Choroid plexus epithelial cell (primary cell): ENCODE measurements at places on chromosomes 4 and X.

DNA sequence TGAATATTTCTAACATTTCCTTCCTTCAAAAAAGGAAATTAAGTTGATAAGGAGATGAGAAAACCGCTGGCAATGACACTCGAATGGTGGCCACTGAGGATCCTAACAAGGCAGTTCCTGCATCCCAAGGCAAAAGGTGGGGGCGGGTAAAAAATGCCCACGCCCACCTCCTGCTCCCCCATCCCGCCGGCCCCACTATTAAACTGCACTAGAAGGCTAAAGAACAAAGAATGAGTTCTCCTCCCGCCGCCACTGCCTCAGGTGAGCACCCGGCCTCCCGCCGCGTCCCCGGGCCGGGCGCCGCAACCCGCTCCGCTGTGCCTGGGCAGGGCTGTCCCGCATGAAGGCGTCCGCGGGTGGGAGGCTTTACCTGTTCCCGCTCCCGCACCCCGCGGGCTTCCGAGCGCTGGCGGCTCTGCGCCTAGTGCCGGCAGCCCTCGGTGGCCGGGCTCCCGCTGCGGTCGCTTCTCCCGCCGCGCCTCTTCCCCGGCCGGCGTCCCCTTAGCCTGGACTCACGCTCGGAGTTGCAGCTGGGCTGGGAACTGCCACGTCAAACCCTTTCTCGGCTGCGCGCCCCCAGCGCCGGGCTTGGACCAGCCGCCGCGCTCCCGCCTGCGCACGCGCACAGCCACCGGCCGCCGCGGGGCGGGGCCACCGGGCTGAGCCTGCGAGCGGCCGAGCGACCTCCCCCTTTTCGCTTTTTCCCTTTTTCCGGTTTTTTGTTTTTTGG is at the start of gene SEC24D:
Gene SEC24D (minus strand): TSS at position 556 of the 730 bp plus-strand sequence. CDS start 2,430 bp downstream, outside the sequence.
- peak; percentile 89 for DNase-seq

- DNase-seq = peak; percentile 5
Observed at GRCh38 chr4:100555611-100556337, 38.0 kb upstream of the EMCN start.

GRCh38 chr4:87103086-87103485 is 117.3 kb downstream of the KLHL8 start:
- peak; percentile 38 for DNase-seq

GRCh38 chrX:39318506-39319343 is 517.5 kb downstream of the MID1IP1 start:
- no peak for DNase-seq

DNA sequence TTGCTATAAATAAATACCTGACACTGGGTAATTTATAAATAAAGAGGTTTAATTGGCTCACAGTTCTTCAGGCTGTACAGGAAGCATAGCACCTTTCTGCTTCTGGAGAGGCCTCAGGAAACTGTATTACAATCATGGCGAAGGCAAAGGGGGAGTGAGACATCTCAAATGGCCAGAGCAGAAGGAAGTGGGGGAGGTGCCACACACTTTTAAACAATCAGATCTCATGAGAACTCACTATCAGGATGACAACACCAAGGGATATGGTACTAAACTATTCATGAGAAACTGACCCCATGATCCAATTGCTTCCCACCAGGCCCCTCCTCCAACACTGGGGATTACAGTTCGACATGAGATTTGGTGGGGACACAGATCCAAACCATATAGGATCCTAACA is 11.7 kb upstream of the TCEAL9 start:
- DNase-seq = no peak

DNA sequence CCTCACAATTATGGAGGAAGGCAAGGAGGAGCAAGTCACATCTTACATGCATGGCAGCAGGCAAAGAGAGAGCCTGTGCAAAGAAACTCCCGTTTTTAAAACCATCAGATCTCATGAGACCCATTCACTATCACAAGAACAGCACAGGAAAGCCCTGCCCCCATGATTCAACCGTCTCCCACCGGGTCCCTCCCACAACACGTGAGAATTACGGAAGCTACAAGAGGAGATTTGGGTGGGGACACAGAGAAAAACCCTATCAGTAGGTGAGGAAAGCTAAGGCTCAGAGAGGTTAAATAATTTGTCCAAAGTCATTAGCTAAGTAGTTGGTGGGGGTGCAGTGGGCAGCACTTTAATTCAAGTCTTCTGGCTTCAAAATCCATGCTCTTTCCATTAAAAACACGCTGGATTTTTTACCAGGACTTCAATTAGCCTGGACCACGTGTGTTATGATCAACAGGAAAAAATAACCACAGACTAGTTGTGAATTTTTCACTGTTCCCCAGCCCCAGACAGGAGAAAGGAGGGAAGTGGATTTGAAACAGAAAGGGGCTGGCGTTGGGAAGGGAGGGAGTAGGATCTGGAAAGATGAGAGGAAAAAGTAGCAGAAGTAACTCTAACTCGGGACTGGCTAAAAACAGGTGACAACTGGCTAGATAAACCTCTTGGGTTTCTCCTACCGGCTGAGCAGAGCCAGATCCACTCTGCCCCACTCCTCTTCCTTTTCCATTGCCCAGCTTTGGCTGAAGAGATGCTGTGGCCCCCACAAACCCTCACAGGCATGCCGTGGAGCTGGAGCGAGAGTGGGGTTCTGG is 986 bp downstream of the MTMR8 start:
- no peak for DNase-seq

GRCh38 chrX:50827996-50828395 is 14.0 kb upstream of the SHROOM4 start:
- DNase-seq = no peak

- DNase-seq = peak; percentile 14
Observed at GRCh38 chr4:77232653-77233052, 75.6 kb downstream of the CCNG2 start.

GRCh38 chr4:37998226-37998625 is 38.0 kb downstream of the PTTG2 start:
- no peak for DNase-seq

DNA sequence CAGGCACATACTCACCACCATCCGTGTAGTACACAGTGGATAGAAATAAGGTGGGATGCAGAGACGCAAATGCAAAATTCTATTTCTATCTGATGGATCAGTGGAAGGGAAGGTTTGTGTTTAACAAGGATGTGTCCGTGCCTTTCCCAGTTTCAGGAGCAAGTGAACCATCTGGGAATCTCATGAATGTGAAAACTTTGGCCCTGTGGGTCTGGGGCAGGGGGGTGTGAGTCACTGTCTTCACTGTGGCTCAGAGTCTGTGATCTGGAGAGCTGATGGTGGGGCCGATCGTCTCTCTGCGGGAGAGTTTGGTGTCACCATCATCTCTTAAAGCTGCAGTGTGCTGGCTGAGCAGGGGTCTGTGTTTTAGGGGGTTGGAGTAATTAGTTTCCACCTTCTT is 179.3 kb upstream of the STS start:
- DNase-seq = no peak

DNA sequence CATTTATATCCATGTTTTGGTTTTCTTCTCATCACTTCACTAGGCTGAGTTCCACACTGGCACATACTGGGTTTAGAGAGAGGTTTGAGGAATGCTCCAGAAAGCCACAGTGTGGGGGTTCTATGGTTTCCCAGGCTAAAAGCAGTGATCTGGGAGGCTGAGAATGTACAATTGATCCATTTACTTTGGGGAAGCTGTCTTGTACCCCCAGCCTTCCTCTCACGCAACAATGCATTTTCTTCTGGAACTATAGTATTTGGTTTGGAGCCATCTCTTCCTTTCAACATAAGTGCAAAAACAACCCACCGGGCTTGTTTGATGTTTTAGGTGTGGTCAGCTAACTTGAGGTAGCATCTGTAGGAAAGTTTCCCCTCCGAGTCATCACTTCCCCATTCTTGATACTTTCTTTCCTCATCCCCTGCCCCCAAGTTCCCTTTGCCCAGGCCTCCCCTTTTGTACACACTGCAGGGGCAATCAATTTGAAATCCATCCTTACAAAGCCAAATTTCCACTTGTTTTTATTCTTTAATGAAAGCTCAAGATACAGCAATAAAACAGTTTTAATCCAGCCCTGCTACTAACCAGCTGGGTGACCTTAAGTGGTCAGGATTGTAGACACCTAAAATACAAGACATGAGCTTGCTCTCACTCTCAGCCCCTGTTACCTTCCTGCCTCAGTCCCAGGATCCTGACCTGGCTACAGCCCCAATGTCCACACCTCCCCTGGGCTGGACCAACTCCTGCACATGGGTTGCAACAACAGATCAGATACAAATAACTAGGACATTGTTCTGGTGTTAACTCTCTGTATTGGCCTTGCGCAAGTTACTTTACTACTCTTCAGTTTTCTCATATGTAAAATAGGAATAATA is 109.2 kb downstream of the FHDC1 start:
- DNase-seq = no peak

GRCh38 chrX:10025742-10026493 is 58.8 kb downstream of the CLDN34 start:
- DNase-seq = no peak

DNA sequence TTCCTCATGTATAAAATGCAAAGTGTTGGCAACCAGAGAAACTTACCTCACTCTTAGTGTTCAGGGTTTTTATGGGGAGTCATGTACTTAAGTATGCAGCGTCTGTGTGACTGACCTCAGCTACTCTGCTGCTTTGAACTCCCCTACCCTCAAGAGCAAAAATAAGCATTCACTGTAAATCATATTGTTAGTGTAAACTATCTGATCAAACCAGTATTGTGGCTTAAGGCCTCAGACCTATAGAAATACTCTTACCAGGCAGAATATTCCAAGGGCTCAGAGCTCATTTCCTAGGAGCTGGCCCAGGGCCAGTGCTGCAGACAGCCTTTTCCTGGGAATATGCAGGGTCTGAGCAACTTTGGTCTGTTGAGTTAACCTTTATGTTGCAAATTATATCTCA is 453.1 kb downstream of the CCSER1 start:
- DNase-seq = no peak

DNA sequence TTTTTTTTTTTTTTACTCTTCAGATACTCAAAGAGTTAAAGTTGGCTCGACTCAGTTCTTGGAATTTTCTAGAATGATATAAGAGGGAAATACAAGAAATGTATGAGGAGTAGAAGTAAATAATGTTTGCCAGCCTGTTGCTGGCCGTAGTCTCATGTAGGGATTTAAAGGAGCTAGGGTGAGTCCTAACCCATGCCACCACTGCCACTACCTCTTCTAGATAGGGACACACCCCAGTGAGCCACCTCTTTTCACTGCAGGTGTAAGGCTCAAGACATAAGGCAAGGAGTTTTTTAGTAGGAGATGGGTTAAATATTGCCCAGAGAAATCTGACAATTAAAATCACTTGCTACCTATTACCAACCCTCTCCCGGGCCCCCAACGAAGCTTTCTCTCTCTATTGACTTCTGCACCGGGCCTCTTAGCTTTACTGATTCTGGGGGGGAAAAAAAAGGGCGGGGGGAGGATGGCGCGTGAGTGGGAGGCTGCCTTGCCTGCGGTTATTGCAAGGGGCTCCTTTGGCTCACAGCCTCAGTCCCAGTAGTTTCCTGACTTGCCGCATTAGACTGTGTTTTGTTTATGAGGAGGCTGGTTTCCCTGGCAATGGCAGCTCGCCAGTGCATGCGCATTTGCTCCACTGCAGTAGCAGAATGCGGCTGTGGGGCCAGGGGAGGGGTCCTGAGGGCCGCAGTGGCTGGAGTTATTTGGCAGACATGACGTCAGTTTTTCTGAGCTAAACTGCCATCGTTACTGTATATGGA is 3.0 kb downstream of the LINC00632 start:
- DNase-seq = peak; percentile 42

DNA sequence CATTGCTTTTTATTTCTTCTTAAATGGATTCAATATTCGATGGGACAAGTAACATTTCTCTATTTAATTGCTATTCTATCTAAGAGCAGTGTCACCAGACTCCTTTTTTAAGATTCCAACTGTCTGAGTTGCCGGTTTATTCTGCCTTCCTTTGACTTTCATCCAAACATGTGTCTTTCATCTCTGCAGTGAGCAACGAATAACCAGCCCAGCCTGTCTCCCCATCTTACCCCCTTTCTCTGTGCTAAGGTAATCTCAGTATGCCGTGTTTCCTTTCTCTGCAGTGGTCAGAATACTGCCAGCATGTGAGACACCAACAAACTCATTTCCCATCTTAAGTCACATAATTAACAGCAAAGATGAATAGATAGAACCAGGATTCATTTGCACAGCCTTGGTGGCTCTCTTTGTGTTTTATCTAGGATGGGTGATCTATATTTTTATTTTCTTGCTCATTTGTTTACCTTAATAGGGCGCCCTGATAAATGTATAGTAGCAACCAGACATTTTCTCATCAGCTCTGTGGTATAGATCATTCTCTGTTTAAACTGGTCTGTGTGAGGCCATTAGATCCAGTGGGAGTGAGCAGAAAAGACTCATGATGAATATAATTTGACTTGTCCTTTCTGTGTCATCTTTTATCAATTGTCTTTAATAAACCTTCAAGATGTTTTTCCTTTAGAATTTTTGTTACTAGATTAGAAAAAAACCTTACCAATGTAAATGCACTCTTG is 394.8 kb upstream of the IGFBP7 start:
- DNase-seq = no peak

DNA sequence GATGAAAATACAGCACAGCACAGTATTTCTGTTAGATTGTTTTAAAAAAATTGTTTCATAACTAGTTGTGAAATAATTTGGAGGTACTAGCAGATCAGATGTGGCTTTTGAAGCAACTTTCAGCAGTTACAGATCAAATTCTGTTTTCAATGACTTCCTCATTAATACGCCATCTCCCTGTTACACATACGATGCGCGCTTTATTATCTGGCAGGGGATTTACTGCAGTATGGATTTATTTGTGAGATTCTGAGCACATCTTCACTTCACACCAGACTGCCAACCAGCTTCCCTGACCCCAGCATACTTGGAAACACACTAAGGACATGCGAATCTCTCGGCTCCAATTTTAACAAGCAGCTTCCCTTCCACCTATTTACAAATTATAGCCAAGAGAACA is 235.5 kb upstream of the DIAPH2 start:
- no peak for DNase-seq

- no peak for DNase-seq
Observed at GRCh38 chr4:40283968-40284367, 51.2 kb upstream of the CHRNA9 start.

DNA sequence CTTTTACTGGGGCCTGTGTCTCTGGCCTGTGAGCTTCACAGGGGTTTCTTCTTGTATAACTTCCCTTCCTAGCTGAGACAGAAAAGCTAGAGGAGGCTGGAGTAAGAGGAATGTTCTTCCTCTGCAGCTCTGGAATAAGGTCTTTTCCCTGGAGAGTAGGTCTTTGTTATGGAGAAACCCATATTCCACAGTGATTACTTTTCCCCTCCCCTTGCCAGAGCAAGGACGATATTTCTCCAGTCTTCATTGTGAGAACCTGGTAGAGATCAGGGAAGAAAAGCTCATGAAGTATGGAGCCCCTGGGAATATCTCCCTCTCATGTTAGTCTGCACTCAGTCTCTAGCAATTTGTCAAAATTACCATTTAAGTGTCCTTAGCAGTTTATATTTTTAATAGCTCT is 18.7 kb upstream of the GLRB start:
- DNase-seq = no peak

DNA sequence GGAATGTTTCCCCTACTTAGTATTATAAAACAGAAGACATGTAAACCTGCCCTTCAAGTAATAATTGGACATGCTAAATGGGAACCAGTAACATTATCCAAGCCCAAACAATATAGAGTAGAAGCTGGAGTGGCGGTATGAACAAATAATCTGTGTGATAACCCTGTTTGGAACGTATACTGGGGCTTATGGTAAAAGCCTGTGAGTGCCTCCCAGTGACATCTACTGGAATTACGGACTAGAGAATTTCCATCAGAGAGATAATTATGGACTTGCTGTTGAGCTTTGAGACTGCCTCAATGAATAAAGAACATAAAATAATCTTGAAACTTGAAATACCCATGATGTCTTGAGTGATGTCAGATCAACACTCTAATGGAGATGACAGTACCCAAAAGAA is 406.3 kb upstream of the GRIA3 start:
- peak; percentile 6 for DNase-seq
